ENCODE measurements at places on chromosomes 12 and 14.

DNA sequence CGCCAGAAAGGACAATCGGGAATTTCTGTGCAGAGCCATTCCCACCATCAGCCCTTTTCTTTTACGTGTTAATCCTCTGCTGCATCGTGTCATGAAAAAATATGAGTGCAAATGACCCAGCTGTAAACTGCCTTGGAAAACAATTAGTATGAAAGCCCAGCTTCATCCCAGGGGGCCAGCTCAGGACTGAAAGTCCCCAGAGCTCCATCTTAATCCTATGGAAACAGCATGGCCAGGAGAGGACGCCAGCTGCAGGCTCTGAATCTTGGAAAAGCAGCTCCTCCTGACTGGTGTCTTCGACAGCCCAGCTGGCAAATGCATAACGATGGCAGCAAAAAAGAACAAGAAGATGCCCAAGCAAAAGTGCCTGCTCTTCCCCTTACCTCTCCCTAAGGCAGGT, 191.5 kb downstream of the NTF3 start:
- DNase-seq = no peak

- no peak for DNase-seq
Measured at GRCh38 chr12:51196547-51196946, 21.3 kb downstream of the POU6F1 start.

DNA sequence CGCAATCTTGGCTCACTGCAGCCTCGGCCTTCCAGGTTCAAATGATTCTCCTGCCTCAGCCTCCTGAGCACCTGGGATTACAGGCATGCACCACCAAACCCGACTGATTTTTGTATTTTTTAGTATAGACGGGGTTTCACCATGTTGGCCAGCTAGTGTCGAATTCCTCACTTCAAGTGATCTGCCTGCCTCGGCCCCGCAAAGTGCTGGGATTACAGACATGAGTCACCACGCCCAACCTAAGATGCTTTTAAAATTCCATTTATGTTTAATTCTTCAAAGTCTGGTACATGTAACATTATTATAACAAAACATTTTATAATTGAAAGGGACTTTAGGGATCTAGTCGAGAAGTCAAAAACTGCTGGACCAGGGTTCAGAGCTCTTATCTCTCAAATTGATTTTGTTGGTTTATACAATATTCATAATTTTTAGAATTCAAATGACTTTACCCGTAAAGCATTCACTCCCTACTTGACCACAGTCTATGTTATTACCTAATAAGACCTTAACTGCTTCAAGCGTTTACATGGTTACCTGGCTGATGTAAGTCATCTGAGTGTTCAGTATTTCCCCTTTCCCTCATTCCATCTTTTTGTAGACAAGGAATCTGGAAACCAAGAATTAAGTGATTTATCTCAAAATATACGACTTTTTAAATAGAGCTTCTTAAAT, 28.2 kb downstream of the RAP1B start:
- DNase-seq = no peak

DNA sequence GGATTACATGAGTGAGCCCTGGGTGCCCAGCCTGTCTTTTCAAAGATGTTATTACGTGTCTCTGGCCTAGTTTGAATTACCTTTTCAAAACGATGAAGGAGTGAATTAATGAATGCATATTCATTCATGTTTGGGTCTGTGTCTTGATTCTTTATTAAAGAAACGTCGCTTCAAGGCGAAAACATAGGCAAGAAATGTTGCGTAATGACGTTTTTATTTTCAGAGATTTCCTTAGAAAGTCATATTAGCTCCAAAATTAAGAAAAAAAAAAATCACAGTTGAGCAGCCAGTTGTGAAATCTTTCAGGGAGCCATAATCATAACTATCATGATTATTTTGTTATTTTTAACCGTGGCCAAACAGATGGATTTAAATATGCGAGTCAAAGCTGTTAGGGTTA, 3.5 kb downstream of the PPFIBP1 start:
- DNase-seq = no peak

DNA sequence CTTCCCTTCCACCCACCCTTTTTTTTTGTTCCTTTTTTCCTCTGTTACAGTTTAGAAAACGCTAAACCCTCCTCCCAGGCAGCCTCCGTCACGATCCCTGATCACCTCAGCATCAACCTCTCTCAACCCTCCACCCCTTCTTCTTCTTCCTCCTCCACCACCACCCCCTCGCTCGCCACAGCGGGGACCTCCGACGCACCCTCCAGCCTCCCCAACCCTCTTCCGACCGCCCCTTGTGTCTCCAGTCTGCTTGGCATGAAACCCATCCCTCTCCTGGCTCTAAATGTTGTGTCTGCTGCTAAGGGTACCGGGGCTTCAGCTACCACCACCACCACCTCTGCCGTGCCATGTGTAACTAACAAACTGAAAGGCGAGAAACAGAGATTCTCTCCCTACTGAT, 22.9 kb downstream of the PCBP2 start:
- no peak for DNase-seq

GRCh38 chr12:3047961-3048360, 29.2 kb upstream of the TSPAN9 start:
- DNase-seq = no peak

DNA sequence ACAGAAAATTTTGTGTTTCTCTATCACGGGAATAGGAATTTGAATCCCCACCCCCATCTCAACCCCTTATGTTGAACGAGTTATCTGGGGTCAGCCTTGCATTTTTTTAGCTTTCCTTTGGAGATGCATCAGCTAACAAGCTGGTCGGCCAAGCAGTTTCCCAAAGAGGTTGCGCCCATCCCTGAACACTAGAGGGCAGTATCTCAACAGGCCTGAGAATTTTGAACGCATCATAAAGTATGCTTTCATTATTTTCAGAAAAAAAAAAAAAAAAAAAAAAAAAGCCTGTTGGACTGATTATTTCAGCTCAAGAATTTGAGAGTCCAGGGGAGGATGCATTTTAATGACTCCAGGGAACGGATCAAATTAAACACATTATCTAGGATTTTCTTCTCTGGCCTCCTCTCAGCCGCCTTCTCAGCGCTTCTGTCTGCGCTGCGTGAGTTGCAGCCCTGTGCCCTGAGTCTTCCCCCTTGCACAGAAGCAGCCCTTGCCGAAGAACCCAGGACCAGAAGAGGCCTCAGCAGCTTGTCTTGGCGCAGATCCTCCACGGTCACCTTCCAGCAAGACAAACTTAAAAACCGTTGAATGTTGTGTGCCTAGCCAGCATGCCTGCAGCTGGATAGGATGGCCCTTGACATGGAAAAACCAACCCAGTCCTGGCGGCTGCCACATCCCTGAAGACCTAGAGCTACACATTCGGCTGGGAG, 76.6 kb upstream of the GZMB start:
- peak; percentile 22 for DNase-seq

- DNase-seq = no peak
Measured at GRCh38 chr14:60657456-60658210, 8.4 kb upstream of the SIX1 start.

DNA sequence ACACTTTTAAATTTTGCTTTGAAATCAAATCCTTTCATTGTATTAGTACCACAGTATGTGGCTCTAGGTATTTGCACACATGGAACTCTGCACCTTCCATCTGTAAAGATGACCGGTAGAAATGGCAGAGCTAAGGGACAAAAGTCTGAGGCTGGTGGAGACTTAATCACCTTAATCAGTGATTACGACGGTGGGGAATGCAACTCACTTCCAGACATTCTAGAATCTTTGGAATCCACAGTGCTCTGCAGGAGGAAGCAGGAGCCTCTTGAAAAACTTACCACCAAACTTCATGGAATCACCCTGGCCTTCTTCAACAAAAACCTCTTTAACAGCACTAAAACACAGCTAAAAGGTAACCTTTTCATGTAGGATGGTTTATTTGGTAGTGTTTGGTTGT, 3.9 kb upstream of the DACT1 start:
- no peak for DNase-seq

- DNase-seq = no peak
Measured at GRCh38 chr14:55121628-55122439, 7.2 kb upstream of the LGALS3 start.

DNA sequence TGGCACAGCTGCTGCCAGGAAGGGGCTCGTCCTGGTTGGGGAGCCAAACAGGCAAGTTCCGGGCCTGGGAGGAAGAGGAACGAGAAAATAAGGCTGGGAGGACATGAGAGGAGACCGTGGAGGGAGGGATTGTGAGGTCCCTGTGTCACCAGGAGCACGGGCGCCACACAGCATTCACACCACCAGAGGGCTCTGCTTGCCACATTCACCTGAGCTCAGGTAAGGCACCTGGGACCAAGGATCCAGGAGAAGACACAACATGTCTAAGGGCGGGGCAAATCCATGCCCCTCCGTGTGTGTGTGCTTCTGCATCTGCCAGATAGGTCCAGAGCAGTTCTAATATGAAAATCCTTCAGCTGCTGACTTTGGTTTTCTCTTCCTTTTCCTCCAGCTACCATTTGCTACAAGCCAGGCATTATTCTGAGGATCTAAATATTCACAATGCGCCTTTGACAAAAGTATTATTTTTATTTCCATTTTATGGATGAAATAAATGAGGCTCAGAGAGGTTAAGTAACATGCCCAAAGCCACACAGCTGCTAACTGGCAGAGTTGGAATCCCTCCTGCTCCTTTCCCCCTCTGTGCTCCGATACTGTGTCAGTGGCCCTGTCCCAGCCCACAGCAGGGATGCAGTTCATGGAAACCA, 14.6 kb downstream of the RAPGEF3 start:
- no peak for DNase-seq

GRCh38 chr14:28142400-28143015, 624.1 kb upstream of the FOXG1 start:
- no peak for DNase-seq

DNA sequence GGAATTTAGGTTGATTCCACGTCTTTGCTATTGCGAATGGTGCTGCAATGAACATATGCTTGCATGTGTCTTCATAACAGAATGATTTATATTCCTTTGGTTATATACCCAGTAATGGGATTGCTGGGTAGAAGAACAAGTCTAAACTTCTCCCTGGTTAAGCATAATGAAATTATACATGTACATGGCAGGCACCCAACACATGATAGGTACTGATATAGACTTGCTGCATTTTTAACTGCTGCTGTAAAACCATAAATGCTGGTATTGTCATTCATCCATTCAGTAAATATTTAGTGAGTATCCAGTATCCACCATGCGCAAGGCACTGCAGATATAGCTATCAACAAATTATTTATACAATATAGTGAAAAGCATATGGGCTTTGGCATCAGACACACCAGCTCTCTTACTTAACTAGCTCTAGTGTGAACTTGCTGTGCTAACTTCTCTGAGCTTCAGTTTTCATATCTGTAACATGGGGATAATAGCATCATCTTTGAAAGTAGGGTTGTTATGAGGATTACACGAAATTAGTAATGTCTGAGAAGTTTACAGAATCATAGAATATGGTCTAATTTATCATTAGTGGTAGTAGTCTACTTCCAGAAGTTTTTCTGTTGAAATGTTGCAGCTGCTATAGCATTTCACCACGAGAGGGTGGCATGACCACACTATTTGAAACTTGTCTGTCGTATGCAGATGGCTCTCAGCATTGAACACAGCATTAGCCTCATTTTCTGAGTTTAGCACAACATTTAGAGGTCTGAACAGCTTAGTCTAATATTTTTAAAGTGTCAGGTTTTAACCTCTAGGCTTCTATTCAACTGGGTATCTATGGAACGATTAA, 32.0 kb upstream of the SEL1L start:
- no peak for DNase-seq

DNA sequence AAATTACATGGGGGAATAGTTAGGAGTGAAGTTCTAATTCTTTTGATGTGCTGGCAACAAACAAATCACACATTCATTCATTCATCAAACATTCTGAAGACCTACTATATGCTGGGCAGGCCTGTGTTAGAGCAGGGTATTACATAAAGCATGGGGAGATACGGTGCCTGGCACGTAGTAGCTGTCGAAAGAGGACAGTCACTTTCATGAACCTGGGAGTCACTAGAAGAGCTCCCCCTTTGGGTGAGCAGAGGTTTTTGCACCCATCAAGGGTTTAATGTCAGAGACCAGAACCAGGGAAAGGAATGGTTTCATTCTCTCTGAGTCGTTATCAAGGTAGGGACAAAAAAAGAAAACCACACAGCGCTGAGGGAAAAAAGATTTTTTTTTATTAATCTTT, 10.0 kb downstream of the LHX5 start:
- no peak for DNase-seq

DNA sequence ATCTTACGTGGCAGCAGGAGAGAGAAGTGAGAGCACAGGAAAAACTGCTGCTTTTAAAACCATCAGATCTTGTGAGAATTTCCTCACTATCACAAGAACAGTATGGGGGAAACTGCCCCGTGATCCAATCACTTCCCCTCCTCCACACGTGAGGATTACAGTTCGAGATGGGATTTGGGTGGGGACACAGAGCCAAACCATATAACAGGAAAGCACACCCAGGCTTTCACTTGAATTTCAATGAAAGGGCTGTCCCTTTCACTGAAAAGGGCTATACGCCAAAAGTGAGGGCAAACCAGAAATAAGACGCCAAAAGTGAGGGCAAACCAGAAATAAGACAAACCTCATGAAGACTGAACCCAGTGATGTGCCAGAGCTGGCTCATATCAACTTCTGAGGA, 22.8 kb upstream of the TMEM233 start:
- DNase-seq = no peak

DNA sequence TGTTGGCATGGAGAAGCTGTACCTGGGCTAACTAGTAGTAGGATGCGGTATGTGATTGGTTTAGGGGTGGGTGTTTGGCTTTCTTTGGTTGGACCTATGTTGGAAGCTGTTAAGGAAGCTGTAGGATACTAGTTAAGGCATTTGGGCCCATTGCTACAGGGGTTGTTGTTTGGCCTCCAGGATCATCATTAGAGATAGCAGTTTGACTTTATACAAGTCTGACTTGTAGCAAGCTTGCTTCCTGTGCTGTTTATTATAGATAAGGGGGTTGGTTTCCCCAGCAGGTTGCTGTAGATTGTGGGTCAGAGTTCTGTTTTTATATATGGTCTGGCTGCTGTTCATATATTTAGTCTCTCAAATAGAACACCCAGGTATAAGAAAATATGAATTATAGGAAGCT, 1.4 kb upstream of the PRIM1 start:
- DNase-seq = no peak

DNA sequence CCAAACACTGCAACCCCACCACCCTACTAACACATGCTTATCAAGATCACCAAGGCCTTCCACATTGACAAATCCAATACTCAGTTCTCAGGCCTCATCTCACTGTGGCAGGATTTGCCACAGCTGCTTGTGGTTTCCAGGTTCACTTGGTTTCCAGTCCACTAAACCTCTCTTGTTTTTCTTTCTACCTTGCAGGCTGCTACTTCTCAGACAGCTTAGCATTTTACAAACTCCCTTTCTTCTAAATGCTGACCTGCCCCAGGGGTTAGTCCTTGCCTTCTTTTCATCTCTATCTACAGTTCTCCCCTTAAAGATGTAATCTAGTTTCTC, 84.1 kb downstream of the BCAT1 start:
- DNase-seq = no peak

GRCh38 chr12:124745891-124746570, 117.6 kb downstream of the SCARB1 start:
- DNase-seq = peak; percentile 90

Data from GM04504 (cell line).